ENCODE measurements at places on chromosomes 16 and 17.

- no peak for DNase-seq
Observed at GRCh38 chr16:51045794-51046193, 105.3 kb downstream of the SALL1 start.

DNA sequence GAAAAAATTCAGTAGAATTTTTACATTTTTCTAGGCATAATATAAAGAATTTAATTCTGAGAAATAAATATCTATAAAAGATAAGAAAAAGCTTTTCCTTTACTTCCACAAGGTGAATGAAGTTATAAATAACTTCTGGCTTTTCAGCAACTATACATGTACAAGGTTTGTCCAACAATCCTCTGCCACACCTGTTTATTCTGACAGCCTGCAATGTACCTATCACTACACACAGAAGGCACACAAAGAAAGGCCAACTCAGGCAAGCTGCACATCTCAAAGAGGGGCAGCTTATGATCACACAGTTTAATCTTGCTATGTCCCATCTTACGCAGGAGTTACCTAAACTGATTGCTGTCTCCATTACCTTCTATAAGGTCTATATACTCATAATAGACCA, 120.2 kb downstream of the MYO1D start:
- no peak for DNase-seq

GRCh38 chr17:32323811-32324491, 18.0 kb downstream of the C17orf75 start:
- no peak for DNase-seq

GRCh38 chr17:43734376-43734775, 24.2 kb downstream of the SOST start:
- no peak for DNase-seq

- DNase-seq, result no peak
Observed at GRCh38 chr16:58670177-58670576, 14.4 kb downstream of the SLC38A7 start.

DNA sequence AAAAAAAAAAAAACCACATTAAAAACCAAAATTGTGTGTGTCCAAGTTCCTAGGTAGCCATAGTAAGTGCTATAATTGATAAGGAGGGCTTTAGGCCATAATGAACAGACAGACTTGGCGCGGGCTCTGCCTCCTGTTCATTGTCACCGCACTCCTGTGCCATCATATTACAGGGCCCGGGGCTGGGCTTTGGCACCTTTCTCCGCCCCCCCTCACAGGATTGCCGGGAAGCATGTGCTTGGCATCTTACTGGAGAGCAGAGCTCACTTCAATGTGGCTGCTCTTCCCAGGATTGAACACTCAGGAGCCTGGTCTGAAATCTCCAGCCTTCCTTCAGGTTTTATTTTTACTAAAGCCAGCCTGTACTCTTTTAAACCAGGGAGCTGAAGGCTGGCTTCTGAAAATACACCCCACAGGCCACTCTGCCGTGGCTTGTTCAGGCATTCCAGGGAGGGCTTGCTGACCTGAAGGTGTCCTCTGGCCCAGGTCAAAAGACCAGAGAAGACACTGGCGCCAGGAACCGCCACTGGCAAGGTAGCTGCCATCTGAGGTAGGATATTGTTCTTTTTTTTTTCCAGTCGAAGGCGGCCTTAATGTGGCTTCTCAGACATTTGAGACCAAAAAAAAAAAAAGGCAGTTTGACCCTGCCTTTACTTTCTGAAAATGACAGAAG, 39.3 kb downstream of the DHRS7B start:
- no peak for DNase-seq

- DNase-seq, result no peak
Observed at GRCh38 chr16:59601452-59601851, 867.3 kb upstream of the GOT2 start.

- DNase-seq, result no peak
Observed at GRCh38 chr17:10275418-10275817, 77.0 kb upstream of the GAS7 start.

- DNase-seq, result no peak
Observed at GRCh38 chr16:80932708-80933095, 74.0 kb downstream of the CMC2 start.

DNA sequence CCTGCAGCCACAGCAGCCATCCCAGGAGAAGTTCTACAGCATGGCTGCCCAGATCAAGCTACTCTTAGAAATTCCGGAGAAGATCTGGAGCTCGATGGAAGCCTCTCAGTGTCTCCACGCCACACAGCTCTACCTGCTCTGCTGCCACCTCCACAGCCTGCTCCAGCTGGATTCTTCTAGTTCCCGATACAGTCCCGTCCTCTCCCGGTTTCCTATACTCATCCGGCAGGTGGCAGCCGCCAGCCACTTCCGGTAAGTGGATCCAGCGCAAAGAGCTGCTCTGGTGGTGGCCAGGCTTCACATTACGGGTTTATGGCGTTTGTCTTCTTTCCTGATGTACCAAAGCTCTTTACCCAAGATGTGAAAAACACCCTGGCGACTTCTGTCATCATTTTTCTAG, 3.6 kb downstream of the COG1 start:
- DNase-seq, result no peak

DNA sequence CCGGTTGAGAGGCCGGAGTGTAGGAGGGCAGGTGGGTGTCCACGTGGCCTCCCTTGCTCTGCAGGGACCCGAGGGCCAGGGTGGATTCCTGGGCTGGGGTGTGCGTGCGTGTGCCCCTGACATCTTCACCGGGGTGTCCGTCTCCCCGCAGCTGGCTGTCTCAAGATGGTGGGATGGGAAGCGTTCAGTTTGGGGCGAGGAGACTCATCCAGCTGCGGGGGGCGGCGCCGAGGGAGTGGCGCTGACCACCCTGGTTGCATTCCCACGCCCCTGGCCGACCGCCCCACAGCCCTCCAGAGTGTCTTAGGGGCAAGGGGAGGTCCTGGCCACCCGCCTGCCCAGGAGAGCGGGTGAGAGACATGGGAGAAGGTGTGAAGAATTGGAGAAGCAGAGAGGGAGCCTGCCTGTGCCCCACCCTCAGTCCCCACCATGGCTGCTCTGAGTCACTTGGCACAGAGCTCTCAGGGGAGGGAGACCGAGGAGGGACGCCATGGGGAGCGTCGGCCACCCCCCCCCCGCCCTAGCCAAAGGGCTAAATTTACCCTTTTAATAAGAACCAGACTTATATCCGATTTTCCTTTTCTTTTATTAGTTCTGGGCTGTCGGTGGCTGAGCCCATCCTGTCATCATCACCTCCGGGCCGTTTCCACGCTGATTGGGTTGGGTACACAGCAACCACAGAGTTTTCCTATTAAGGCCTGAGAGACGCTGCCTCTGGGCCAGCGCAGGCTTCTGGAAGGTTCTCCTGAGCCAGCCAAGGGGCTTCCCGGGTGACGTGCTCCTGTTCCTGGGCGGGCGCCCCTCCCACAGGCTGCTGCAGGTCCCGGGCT, 22.0 kb downstream of the BAHCC1 start:
- DNase-seq, result no peak

GRCh38 chr16:57720142-57720575, 15.4 kb upstream of the KATNB1 start:
- peak; percentile 51 for DNase-seq

DNA sequence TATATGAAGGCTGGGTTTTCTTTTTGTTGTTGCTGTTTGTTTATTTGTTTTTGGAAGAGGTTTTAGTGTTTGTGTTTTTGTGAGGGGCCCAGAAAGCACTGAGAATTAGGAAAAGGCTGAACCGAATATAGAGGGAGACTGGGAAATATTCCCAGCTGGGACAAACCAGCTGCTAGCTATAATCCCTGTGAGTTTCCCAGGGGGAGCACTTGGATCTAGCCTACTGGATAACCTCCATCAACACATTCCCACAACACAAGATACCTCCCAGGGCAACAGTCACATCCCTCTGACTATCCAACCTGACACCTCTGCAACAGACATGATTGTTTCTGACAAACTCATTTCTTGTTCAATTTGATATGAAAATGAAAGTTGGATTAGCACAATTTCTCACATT, 16.7 kb downstream of the CDH11 start:
- DNase-seq, result no peak

- DNase-seq, result no peak
Observed at GRCh38 chr17:58291246-58291645, 10.5 kb upstream of the MPO start.

DNA sequence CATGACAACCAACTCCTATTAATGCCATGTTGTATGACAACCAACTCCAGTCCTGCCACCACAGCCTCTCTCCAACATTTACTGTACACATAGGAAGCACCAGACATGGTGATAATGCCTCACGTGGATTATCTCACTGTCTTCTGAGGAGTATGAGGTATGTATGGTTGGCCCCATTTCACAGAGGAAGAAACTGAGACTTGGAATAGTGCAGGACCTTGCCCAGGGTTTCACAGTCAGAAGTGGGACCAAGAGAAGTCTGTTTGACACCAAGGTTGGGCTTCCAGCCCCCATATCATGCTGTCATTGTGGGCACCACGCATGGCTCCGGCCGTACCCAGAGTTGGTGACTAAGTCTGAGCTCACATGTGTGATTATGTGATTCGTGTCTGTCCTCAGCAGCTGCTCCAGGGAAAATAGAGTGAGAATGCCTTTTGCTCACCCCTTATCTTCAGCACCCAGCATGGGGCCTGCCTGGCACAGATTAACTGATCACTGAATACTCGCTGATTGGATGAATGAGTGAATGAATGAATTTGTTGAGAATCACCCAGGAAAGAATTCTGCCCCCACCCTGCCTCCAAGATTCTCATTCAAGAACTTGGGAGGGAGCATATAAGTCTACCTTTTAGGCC, 204.1 kb upstream of the NLRP1 start:
- DNase-seq, result no peak

- no peak for DNase-seq
Observed at GRCh38 chr17:56322991-56323390, 169.7 kb downstream of the ANKFN1 start.

- DNase-seq, result no peak
Observed at GRCh38 chr17:52110923-52111581, 47.5 kb downstream of the CA10 start.

GRCh38 chr16:50834701-50835100, 92.8 kb downstream of the CYLD start:
- DNase-seq, result no peak
